ENCODE measurements at places on chromosomes 4 and X. TPM values are rescaled to one million over a fixed set of nuclear protein-coding genes. Genes with fewer than 3 reads are reported as not detected.
A peak's percentile ranks its signal among the peaks of the same experiment; 100 is the strongest.

- no peak overlapping the region for H3K4me3 ChIP-seq
- no peak overlapping the region for H3K27ac ChIP-seq
- H3K36me3 ChIP-seq: peaks cover 21% of the 10 kb centered on the region
- DNase-seq: no peak
- no peaks in the 10 kb centered on the region for H3K4me1 ChIP-seq
- H3K27me3 ChIP-seq: no peaks in the 10 kb centered on the region
Observed at GRCh38 chr4:112589206-112589605, 47.5 kb downstream of the ZGRF1 start.

Gene AP1AR
- 26.6 TPM for total RNA-seq

Gene FAM200B
- total RNA-seq: 5.5 TPM

DNA sequence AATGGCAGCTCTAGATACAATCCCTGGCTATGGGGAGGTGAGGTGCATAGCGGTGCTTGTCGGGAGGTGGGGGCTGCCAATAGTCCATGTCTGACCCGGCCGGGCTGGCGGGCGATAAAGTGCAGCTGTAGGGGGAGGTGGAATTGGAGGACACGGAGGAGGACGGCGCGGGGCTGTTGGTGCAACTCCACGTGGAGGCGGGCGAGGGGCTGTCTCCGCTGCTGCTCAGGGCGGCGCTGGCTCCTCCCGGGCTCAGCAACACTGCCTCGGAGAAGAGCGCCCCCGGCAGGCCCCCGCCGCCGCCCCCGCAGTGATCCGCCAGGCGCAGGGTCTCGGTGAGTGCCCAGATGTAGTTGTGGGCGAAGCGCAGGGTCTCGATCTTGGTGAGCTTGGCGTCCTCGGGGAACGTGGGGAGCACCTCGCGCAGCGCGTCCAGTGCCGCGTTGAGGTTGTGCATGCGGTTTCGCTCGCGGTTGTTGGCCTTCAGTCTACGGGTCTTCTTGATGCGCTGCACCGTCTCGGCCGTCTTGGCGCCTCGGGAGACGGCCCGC, 1.3 kb downstream of the NEUROG2 start:
- H3K4me1 ChIP-seq: peaks cover 78% of the 10 kb centered on the region
- peak overlapping the region; percentile 95 for H3K4me3 ChIP-seq
- DNase-seq: no peak
- peaks cover 81% of the 10 kb centered on the region for H3K27me3 ChIP-seq

Gene GLRA2
- total RNA-seq: not detected

GRCh38 chrX:11290416-11291102, 2.7 kb upstream of the AMELX start:
- H3K4me1 ChIP-seq: no peaks in the 10 kb centered on the region
- DNase-seq: no peak
- H3K27ac ChIP-seq: no peak overlapping the region
- H3K27me3 ChIP-seq: no peaks in the 10 kb centered on the region
- H3K36me3 ChIP-seq: no peaks in the 10 kb centered on the region

- no peak for DNase-seq
- H3K27ac ChIP-seq: no peak overlapping the region
- H3K27me3 ChIP-seq: no peaks in the 10 kb centered on the region
- no peaks in the 10 kb centered on the region for H3K4me1 ChIP-seq
- H3K36me3 ChIP-seq: no peaks in the 10 kb centered on the region
Observed at GRCh38 chr4:85399270-85399669, 75.7 kb upstream of the ARHGAP24 start.

DNA sequence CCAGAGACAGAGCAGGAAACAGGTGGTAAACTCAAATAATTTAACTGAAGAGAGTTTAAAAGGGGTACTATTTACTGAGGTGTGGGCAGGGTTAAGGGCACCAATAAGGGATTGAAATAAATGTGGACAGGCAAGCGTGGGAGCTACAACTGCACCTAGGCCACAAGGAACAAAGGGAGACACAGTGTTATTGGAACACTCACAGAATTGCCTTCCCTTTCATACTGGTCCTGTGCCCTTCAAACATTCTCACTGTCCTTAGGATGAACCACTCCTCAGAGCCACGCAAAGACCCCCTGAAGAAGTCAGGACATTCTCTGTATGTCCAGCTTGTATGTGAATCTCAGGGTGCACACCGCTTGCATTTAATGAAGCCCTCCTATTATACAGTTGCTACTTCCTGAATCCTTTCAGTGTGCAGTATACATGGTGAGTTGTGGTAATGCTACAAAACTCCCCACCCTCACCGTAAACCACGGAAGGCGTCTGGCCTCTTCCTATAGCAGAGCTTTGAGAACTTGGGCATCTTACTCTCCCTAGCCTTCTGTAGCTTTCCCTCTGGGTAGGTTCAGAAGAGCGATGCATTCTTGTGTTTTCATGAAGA, 9.6 kb upstream of the MRPL1 start:
- H3K36me3 ChIP-seq: no peaks in the 10 kb centered on the region
- peak overlapping the region; percentile 56 for H3K4me3 ChIP-seq
- DNase-seq: peak; percentile 72
- peak overlapping the region; percentile 93 for H3K27ac ChIP-seq
- H3K4me1 ChIP-seq: peaks cover 56% of the 10 kb centered on the region
- H3K27me3 ChIP-seq: no peaks in the 10 kb centered on the region

DNA sequence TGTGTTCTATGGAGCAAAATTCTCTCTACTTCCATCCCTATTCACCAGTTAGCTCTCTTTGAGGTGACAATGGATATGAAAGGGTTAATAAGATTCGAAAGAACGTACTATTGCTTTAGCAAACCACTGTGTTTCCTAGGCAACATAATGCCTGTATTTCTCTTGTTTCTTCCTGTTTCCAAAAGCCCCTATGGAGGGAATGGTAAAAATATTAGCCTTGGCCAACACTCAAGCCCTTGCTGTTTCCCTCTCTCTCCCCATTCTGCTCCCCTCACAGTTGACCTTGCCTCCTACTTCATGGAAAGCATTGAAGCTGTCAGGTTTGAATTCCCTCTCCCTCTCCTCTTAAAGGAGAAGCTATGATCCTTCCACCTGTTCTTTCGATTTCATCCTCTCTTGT, 9.6 kb upstream of the PGRMC1 start:
- no peaks in the 10 kb centered on the region for H3K4me1 ChIP-seq
- peaks cover 26% of the 10 kb centered on the region for H3K27me3 ChIP-seq
- DNase-seq: no peak
- no peak overlapping the region for H3K4me3 ChIP-seq
- no peaks in the 10 kb centered on the region for H3K36me3 ChIP-seq

DNA sequence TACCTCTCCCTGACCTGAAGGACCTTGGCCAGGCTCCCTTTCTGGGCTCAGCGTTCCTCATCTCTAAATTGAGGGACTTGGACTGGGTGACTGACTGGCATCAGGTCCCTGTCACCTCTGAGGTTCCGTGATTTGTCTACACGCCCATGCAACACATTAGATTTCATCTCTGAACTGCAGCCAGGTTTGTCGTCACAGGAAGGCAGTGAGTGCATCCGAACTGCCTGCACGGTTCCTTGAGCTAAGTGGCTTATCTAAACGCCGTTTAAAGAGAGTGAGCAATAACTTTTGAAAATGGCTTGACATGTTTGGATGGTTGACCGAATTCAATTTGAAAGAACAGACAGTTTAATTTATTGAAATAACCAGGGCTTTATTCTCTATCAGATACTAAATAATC, 70.1 kb downstream of the PCYT1B start:
- peaks cover 6% of the 10 kb centered on the region for H3K27me3 ChIP-seq
- H3K36me3 ChIP-seq: no peaks in the 10 kb centered on the region
- no peak overlapping the region for H3K27ac ChIP-seq
- H3K4me1 ChIP-seq: peaks cover 9% of the 10 kb centered on the region

- H3K27me3 ChIP-seq: peaks cover 5% of the 10 kb centered on the region
- no peaks in the 10 kb centered on the region for H3K36me3 ChIP-seq
- peaks cover 8% of the 10 kb centered on the region for H3K4me1 ChIP-seq
- H3K4me3 ChIP-seq: no peak overlapping the region
- no peak for DNase-seq
- no peak overlapping the region for H3K27ac ChIP-seq
Observed at GRCh38 chr4:81407726-81408125, 64.0 kb downstream of the RASGEF1B start.

Gene SRPX2
- not detected for total RNA-seq

Gene LRRC66
- total RNA-seq: 0.08 TPM

Gene SPANXB1
- total RNA-seq: not detected

GRCh38 chr4:48069026-48069425, 52.5 kb downstream of the NIPAL1 start:
- no peak overlapping the region for H3K27ac ChIP-seq
- no peaks in the 10 kb centered on the region for H3K27me3 ChIP-seq
- no peak overlapping the region for H3K4me3 ChIP-seq
- H3K36me3 ChIP-seq: peaks cover 45% of the 10 kb centered on the region
- DNase-seq: no peak

Gene PRDX4
- 83.2 TPM for total RNA-seq

Gene REELD1
- total RNA-seq: not detected

- DNase-seq: no peak
- H3K27ac ChIP-seq: no peak overlapping the region
Observed at GRCh38 chrX:118251271-118251670, 94.6 kb upstream of the WDR44 start.

Gene EREG
- total RNA-seq: not detected

Gene MAGEC3
- not detected for total RNA-seq

GRCh38 chr4:95155759-95156451, 392.9 kb downstream of the UNC5C start:
- peak overlapping the region; percentile 77 for H3K27ac ChIP-seq
- no peaks in the 10 kb centered on the region for H3K36me3 ChIP-seq
- peak overlapping the region; percentile 55 for H3K4me3 ChIP-seq
- H3K27me3 ChIP-seq: peaks cover 29% of the 10 kb centered on the region

Gene USP17L11
- total RNA-seq: not detected

Gene NLRP2B
- total RNA-seq: not detected

Gene ODAPH
- 0.54 TPM for total RNA-seq

- DNase-seq: peak; percentile 2
- H3K4me3 ChIP-seq: peak overlapping the region; percentile 53
- H3K27ac ChIP-seq: peak overlapping the region; percentile 88
- H3K27me3 ChIP-seq: no peaks in the 10 kb centered on the region
Observed at GRCh38 chr4:113869743-113870375, 108.3 kb upstream of the CAMK2D start.

DNA sequence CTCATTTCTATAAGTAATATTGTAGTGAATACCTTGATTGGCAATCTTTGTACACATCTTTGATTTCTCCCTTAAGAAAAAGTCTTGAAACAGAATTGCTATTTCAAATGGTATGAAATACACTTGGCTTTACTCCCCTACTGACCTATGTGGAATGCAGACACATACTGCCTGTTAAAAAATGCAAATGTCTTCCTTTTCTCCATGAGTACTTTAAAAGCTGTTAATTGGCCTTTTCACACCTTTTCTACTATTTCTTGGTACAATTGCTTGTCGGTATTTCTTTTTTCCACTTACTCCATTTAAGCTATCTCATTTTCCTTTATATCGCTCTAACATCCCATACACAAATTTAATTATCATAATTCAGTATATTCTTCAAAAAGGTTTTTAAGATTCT, 87.2 kb downstream of the FRYL start:
- no peak overlapping the region for H3K27ac ChIP-seq
- no peak for DNase-seq
- no peaks in the 10 kb centered on the region for H3K36me3 ChIP-seq
- H3K4me1 ChIP-seq: peaks cover 10% of the 10 kb centered on the region
- no peak overlapping the region for H3K4me3 ChIP-seq

- no peak overlapping the region for H3K27ac ChIP-seq
- H3K4me1 ChIP-seq: no peaks in the 10 kb centered on the region
- H3K36me3 ChIP-seq: no peaks in the 10 kb centered on the region
- no peak overlapping the region for H3K4me3 ChIP-seq
- peaks cover 1% of the 10 kb centered on the region for H3K27me3 ChIP-seq
Observed at GRCh38 chr4:69713593-69713992, 46.8 kb downstream of the SULT1B1 start.

Gene TBL1X
- total RNA-seq: 24.0 TPM
